ENCODE measurements at places on chromosomes 13 and 19.
A peak's percentile ranks its signal among the peaks of the same experiment; 100 is the strongest.

GRCh38 chr19:48170817-48171347 lies 402 bp downstream of the ZSWIM9 start:
- peaks cover 34% of the 10 kb centered on the region for H3K4me1 ChIP-seq
- no peaks in the 10 kb centered on the region for H3K27me3 ChIP-seq
- peak overlapping the region; percentile 99 for H3K27ac ChIP-seq
- DNase-seq, result no peak
- peaks cover 26% of the 10 kb centered on the region for H3K36me3 ChIP-seq
- H3K4me3 ChIP-seq, result peak overlapping the region; percentile 99

DNA sequence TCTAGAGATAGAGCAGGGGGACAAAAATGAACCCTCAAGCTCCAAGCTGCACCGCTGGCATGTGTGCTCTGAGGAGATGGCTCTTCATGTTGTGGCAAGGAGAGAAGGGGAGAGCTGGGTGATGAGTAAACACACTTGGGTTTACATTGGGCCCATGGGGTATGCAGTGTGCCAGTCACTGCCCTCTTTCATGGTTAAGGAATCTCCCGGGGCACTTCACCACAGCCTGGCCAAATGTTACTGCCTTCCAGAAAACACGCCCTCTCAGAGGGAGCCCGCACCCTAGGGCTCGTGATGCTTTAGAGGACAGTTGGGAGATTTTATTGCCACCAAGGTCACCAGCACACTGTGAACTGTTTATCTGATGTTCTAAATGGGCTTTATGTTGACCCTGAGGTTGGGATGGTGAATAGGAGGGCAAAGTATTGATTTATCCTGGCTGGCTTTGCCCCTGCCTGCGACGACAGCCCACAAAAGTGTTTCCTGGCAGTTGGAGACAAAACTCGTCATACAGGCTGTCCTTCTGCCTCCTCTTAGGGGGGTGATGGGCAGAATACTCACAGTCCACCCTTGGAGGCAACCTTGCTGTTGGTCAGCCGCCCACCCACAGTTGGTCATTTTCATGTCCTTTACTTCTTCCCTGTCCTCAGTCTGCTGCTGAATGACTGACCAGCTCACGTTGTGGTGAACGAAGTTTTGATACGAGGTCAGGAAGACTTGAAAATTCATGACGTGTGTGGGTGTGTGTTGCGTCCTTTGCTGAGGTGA lies 156.9 kb downstream of the STK24 start:
- no peaks in the 10 kb centered on the region for H3K4me1 ChIP-seq
- H3K36me3 ChIP-seq, result no peaks in the 10 kb centered on the region
- no peaks in the 10 kb centered on the region for H3K27me3 ChIP-seq
- DNase-seq, result no peak
- H3K27ac ChIP-seq, result no peak overlapping the region

DNA sequence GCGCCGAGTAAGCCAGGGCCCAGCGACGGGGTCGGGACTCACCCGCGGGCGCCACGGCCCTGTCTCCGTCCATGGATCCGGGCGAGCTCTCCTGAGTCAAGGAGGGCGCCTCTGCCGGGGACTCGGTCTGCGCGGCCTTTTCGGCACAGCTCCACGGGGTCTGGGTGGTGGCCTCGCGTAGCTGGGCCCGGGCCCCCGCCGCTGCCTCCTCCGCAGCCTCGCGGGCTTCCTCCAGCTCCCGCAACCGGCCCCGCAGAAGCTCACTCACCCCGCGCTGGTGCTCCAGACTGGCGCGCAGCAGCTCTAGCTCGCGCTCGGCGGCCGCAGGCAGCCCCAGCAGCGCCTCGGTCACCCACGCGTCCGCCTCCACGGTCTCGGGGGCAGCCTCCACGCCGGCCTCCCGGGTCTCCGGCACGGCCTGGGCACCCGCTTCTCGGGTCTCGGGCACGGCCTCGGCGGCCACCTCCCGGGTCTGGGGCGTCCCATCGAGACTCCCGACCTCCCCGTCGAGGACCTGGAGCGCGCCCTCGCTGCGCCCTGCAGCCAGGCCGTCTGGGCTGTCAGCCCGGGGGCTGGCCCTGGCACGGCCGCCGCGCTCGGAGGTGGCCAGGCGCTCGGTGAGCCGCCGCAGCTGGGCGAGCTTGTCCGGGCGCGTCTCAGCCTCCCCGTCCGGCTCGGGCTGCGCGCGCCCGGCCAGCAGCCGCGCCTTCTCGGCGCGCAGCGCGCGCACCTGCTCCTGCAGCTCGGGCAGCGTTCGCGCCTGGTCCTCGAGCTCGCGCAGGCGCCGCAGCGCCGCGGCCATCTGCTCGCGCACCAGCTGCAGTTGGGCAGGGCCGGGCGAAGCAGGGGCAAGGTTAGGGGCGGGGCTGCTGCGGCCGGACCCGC lies 8.4 kb downstream of the KANK3 start:
- peak overlapping the region; percentile 12 for H3K4me3 ChIP-seq
- H3K27ac ChIP-seq, result no peak overlapping the region
- DNase-seq, result peak; percentile 73
- H3K27me3 ChIP-seq, result peaks cover 38% of the 10 kb centered on the region

- no peak overlapping the region for H3K27ac ChIP-seq
- H3K4me3 ChIP-seq, result no peak overlapping the region
These were observed 14.1 kb downstream of the CARM1 start for GRCh38 chr19:10885201-10886169.
